ENCODE measurements at places on chromosomes 1 and 21.

DNA sequence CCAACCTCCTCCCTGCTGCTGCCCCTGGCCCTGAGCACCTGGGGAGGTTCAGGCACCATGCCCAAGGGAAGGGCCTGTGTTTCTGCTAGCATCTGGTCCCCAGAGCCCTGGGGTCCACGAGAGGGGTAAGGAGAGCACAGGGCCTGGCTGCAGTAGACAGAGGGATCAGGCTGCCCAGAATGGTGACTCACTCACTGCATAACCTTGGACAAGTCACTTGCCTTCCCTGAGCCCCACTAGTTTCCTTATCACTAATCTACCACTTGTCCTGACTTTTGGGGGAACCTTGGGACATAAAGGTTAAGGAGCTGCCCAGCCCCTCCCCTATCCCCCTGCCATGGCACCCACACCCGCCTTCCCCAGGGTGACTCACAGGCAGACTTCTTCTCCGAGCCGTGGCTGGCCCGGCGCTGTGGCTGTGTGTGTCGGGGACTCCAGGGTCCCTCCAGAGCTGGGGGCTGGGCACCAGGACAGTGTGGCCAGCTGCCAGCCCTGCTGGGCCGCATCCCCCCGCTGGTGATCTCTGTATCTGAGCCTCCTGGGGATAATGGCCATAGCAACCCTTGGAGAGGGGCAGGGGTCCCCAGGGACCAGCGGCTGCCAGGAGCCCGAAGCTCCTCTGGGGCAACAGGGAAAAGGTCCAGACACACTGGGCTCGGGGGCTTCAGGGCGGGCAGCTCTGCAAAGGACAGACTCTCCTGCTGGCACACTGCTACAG lies 4.0 kb downstream of the ARHGEF19 start:
- DNase-seq, result peak; percentile 25

DNA sequence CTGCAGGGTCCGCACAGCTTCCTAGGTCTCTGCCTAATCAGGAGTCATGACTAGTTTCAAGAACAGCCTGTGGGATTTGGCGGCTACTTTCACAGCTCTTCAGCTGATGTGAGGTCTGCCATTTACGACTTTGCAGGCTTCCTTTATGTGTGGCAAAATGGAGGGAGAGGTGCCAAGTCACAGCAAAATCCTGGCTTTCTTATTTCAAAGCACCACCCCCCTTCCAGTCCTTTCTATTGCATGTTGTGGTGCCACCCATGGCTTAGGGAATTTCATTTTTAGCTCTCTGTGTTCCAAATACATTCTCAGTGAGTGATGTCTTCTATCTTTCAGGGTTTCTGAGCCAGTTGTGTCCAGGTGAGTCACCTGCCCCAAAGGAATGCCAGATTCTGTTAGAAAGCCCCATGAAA lies 75.1 kb upstream of the WLS start:
- no peak for DNase-seq

DNA sequence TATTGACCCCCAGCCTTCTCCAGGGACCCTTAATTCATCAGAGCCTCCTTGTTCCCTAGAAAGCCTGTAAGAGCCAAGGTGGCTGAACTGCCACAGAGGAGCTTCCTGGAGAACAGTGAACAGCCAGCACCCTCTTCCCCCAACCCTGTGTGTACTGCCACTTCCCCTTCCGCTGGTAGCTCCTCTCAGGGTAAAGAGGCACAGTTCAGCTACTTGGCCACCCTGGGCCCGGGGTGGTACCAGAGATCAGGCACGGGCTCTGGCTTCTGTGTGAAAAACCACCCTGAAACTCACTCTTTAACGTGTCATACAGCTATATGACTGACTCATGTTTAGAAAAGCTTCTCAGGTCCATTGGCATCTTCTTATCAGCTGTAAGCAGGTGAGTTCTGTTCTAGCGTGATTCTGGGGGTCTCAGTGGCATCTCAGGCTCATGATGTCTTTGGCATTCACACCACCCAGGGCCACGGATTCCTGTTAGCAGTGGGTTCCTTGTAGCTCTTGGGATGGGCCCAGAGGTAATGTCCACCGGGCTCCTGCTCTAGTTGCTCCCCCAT lies 22.4 kb downstream of the ARMH1 start:
- no peak for DNase-seq

DNA sequence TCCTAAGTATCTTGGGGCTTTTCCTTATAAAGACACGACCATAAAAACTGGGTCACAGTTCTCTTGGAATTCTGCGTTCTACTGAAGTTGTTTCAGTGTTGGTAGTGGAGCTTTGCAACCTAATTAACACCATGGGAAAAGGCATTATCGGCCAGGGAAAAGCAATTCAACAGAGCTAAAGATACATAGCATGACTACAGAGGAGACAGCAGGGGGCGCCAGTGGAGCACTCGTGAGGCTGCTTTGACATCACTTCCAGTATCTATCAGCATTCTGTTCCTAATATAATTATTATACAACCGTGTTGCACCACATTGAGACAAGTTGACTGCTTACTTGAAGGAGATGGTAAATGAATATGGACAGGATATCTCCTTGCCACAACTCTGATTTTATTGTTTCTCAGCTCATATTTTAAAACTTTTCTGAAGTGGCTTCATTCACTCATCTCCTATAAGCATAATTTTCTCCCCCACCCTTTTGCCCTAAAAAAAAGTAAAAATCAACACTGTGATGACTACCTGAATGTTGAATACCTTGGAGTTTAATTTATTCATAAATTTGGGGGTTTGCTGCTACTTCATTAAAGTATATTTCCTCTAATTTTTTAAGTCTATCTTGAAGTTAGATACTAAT lies 39.4 kb downstream of the ZP4 start:
- DNase-seq, result peak; percentile 67

DNA sequence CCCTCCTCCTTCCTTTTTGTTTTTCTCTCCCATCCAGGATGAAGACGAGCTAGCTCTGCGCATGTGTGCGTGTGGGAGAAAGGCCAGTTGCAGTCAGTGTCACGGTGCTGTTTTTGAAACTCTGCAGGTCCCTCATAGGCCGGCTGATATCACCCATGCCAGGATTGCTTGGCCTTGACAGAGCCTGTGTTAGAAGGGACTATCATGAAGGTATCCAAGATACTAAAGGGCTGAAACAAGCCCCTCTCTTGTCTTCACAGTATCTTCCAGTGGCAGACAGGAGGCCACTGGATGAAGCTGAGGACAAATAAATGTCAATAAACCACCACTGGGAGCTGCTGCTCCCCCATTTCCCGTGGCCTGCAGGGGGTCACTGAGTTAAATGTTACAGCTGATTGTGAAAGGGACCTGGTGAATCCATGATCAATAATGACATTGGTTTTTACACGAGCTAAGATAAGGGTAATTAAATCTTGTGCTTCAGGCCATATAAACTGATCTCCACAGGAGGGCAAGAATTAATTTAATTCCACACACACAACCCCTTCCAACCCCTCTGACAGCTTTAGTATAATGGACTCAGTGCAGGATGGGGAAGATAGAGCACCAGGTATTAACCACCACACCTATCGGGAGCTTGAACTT lies 64.6 kb upstream of the TARBP1 start:
- DNase-seq, result no peak

DNA sequence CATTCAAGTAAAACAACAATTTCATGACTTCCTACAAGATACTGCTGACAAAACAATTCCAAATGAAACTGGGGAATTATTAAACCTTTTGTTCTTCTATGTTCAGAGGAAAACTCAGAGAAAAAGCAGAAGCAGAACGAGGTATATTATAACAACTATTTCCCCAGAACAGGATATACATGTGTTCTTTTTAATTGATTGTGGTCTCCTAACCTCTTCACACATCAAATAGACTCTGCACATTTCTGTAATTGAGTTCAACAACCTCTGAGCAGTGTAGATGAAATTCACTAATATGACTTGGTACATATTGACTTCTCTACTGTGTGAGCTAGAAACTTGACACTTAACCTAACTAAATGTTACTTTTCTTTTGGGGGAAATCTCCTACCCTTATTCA lies 584.2 kb downstream of the NEGR1 start:
- DNase-seq, result no peak

DNA sequence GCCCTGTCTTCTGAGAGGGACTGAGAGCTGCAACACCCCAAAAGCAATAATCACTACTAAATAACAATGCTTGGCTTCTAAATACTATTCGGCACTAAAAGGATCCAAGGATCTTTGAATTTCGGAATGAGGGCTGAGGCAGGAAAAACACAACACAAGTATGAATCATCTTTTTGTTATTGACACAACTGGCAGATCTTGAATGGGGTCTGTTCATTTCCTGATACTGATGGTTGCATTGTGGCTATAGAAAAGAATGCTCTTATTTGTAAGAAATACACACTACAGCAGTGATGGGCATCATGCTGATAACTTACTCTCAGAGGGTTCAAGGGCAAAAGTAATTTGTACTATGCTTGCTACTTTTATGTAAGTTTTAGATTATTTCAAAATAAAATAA lies 149.2 kb upstream of the PLD5 start:
- no peak for DNase-seq

DNA sequence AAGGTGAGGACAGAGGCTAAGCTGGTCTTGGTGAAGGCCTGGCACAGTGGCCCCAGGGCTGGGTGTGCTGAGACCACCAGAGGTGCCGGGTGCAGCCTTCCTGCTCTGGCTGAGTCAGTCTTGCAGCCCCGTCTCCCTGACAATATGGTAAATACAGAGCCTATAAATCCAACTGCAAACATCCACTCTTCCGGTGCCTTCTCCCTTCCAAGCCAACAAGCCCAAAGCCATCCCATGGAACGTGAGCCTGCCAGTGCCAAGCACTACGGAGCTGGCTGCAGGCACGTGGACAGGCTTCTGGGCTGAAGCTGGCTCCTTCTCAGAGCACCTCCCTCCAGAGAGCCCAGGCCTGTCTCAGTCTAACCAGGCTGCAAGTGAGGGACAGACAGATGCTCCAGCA lies 70.0 kb downstream of the TRABD2B start:
- DNase-seq, result no peak

- DNase-seq, result no peak
Observed at GRCh38 chr21:33063907-33064622, 5.9 kb upstream of the OLIG1 start.

- no peak for DNase-seq
Observed at GRCh38 chr1:68101829-68102228, 51.4 kb upstream of the DIRAS3 start.

DNA sequence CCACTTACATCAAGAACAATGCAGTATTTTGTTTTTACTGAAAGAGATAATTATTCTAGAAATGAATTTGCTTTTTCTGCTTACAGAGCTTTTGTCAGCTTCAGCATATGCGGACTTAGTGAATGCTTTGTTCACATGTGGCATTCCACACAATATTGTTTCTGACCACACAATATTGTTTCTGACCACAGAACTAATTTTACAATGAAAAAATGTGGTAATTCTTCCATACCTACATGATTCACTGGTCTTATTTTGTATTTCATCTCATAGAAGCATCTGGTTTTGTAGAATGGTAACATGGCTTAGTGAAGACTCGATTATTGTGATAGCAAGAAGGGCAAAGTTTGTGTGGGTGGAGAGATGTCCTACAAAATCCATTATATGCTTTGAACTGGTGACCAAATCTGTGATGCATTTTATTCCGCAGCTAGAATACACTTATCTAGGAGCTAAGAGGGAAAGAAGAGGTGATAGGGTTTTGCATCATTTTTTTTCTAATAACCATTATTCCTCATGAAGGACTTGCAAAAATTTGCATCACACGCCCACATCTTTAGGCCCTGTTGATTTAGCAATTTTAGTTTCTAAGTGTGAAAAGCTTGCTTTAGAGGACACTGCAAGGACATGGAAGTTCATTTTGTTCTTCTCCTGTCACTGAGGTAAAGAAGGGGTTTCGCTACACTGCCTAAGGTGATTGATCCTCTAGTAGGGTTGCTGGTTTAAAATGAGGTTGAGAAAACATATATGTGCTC lies 75.3 kb downstream of the HLX start:
- DNase-seq, result no peak

DNA sequence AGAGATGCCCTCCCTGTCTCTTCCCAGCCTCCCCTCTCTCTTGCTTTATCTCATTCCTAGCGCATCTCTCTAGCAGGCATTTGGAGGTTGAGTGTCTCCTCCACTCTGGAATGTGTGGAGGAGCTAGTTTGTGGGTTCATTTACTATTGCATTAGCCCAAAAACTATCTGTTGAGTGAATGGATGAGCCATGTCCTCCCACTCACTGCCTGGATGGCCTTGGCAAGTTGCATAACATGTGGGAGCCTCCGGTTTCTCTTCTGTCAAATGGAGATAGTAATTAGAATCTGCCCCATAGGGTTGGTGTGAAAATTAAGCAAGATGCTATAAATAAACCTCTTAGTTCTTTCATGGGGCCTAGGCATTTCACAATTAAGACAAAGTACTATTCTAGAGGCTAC lies 181.8 kb downstream of the KAZN start:
- DNase-seq, result no peak

- DNase-seq, result no peak
Observed at GRCh38 chr1:17744666-17745478, 10.3 kb upstream of the ACTL8 start.

DNA sequence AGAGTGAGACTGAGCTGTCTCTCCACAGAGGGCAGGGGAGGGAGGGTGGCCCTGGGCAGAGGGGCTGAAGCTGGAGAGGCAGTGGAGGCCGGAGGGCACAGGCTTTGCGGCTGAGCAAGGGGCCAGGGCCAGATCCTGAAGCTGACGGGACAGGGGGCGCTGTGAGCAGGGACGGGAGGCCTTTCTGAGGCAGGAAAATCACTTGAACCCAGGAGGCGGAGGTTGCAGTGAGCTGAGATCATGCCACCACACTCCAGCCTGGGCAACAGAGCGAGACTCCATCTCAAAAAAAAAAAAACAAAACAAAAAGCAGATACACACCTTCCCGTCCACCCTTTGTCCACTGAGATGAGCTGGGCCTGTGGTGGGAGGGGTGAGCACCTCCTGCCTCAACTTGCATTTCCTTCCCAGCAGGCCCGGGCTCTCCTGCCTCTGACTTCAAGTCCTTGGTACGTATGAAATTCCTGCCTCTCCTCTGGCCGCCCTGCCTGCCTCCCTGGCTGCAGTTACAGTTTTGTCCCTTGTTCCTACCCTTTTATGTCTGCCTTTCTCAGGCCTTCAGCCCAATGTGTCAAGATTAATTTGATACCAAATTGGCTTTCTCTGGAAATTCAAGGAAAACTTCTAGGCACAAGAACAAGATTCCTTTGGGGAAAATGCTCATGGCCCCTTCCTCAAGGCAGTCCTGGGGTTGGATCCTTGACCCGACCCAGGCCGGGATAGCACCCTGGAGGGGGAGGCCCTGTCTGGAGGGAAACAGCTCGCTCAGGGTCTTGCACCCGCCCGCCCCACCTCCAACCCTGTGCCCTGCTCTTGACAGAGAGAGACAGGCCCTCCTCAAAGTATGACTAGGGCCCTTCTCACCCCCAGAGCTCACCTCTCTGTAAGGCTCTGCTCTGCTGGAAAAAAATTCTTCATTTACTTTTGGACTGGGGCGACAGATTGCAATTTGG lies 11.2 kb upstream of the ADAMTSL4 start:
- DNase-seq, result no peak

DNA sequence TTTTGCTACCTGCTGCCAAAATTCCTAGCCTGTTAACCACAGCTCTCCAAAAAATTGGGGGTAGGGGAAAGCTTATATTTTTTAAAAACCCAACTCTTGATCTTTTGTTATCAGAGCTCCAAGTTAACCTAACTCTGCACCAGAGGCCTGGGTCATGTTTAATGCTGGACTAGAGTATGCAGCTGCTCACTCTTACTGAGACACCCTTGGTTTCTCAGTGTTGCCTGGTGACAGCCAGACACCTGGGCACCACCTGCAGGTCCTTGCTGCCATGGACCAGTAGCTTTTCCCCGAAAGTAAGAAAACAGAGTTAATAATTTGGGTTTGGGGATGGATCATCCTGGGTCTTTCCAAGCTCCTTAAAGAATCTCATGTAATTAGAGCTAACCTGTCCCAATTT lies 30.1 kb downstream of the KCNJ6 start:
- DNase-seq, result no peak

- peak; percentile 7 for DNase-seq
Observed at GRCh38 chr1:115717541-115717940, 51.0 kb downstream of the CASQ2 start.

Data from NCI-H1436 (cell line).